NCI-H510A treated with DMSO at 0.1 percent for 48 hours (cell line): ENCODE measurements at places on chromosomes 6 and 20.

GRCh38 chr6:156597095-156597494, 180.1 kb upstream of the ARID1B start:
- DNase-seq, result no peak

GRCh38 chr6:130865793-130866192, 38.6 kb downstream of the SMLR1 start:
- no peak for DNase-seq

GRCh38 chr6:92109956-92110355, 1309.4 kb downstream of the EPHA7 start:
- DNase-seq, result no peak

- DNase-seq, result peak; percentile 38
Observed at GRCh38 chr6:21111093-21111725, 482.3 kb upstream of the SOX4 start.

DNA sequence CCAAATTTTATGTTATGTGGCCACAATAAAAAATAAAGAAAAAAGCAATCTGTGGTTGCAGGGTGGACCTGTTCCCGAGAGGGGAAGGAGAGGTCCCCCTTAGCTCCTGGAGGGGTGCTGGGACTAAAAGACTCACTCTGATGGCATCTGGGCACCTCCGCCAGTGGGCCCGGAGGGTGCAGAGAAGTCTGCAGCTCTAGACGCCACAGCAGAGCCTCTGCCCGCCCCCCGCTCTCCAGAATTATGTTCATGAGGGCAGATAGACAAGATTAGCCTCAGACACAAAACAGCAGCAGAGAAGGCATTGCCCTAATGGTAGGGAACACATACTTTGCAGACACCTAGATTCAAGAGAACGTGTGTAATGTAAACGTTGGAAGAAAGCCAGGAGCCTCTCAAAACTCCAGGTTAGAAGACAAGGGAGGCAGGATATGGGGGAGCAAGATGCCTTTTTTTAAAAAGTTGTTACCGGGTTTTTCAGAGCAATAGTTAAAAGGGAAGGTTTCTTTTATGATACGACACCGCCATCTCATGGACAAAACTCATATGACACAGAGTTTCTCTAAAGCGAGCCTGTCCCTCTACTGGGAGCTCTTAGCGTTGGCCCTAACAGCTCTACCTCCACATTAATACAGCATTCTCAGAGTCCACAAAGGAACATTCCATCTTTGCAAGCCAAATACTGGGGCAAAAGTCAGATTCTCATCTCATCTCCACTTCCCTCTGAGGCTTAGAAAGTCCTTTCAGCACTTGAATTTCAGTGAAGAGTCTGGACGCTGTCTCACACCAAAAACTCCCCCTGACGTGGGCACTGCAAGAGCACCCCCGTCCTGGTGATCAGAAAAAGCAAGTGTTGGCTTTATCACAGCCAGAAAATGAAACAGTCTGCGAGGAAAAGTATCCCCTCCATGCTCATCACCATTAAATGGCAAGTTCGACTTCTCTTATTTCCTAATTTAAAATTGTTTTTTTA, 47.2 kb downstream of the FOXF2 start:
- DNase-seq, result peak; percentile 20

DNA sequence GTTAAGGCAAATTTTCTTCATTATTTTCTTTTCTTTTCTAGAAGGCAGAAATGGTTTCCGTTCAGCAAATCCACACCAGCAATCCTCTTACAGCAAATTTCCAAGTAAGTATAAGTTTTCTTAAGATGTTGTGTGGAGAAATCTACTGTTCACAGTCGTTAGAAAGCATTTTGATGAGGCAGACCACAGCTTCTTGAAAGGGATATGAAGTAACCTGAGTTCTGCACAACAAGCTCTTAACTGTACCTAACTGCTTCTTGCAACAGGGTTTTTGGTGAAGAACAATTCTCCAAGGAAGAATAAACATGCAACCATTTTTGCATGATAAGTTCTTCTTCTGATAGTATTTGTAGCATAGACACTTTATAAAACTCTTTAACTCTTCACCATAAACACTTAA, 45.3 kb upstream of the STXBP5 start:
- no peak for DNase-seq

DNA sequence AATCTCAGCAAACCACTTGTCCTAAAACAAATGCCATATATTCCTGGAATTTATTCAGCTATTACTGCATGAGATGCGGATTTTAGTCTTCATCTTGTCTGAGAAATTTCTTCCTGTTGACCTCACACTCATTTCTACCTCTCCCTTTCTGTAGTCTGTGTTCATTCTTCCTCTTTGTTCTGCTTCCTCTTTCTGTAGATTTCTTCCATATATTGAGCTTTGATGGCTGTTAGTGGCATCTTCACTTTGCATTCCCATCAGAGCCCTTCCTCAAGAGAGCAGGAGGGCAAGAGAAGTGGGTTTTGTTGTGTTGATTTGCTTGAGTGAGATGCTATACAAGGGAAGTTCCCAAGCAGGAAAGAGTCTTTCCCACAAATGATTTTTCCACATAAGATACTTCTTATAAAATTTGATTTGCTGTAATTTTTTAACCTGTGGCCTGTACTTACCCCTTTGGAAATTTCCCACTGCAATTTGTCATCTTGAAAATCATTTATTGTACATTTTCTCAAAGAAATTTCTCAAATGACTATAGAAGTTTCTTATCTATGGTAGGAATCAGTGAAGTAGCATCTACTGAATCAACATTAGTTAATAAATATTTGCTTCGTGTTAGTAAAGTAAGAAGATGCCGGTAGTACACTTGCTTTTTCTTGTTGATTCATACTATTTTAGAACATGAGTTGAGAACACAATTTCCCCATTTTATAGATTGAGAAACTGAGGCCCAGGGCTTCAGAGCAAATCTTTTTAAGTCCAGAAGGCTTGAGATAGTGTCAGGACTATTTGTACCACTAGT, 43.8 kb downstream of the MAP3K4 start:
- no peak for DNase-seq

DNA sequence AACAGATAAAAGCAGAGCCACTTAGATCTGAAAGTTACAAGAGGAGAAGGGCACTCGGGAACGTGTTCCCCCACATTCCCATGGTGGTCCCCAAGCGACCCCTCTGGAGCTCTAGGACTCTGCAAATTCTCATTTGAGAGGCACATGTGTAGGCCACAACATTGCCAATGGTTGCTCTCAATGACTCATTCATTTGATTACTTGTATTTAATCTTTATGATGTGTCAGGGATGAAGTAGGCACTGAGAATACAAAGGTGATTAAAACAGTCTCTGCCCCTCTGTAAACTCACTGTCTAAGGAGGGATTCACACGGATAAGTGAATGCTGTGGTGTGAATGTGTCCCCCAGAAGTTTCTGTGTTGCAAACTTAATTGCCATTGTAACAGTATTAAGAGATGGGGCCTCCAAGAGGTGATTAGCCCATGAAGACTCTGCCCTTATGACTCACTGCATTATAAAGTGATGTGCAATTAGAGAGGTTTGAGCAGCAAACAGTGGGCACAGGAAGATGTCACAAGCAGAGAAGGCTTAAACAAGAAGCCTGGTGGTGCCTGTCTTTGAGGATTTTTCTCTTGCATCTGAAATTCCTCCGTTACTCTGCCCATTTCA, 34.0 kb upstream of the TRAM2 start:
- DNase-seq, result no peak

DNA sequence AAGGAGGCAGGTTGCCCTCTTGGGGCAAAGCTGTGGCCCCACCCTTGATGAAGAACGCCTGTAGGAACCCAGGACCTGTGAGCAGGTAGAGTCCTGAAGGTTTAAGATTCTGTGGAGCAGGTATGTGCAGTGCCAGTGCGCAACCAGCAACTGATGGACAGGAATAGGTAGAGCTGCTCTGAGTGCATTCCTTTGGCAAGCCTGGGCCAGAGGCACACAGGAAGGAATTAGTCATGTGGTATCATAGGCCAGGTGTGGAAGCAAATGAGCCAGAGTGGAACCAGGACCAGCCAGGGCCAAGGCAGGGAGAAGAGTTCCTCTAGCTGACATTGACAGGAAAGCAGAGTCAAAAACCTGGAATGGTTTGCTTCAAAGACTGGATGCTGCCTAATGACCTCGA, 1.4 kb upstream of the KHDC1 start:
- peak; percentile 2 for DNase-seq

DNA sequence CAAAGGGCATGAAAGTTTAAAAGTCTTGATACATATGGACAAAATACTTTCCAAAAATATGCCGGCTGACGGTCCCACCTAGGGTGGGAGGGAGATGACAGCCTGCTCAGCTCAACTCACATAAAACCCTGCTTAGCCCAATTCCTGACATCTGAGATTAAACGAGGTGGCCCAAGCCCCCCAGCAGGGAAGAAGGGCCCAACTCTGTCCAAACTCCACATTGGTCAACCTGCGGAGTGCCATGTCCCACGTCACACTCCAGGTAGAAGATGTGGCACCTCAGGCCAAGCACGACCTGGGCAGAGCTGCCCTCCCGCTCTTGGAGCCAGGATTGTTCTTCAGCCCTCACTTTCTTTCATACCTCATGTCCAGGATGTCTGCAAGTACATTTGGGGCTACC, 48.2 kb downstream of the FGD2 start:
- DNase-seq, result no peak

DNA sequence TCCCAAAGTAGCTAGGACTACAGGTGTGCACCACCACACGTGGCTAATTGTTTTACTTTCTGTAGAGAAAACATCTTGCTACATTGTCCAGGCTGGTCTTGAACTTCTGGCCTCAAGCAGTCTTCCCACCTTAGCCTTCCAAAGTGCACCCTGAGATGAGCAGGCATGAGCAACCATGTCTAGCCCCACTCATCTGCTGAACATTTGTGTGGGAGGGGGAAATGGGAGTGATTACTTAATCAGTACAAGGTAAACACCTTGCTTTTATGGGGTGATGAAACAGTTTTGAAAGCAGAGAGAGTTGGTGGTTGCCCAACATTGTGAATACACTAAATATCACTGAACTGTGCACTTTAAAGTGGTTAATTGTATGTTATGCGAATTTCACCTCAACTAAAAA, 5.3 kb downstream of the APMAP start:
- no peak for DNase-seq

DNA sequence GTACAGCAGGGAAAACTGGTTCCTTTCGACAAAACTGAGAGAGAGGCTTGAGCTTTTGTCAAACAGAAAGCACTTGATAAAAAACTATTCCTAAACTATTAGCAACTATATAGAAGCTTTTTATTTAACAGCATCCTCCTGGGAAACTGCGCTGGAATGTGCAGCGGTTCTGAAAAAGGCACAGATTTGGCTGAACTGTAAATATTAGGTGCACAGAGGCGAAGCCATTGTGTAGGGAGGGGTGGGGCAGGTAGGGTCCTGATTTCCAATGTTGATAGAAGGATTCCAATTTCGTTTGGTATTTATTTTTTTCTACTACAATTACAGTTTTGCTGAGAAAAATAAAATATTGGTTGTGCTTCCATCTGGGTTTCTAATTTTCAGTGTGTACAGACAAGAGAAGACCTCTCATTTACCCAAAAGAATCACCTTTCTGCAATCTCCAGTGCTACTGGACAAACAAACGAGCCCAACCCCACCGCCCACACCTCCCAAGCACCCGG, 698 bp upstream of the SH3BGRL2 start:
- no peak for DNase-seq

- DNase-seq, result no peak
Observed at GRCh38 chr20:59664421-59664941, 60.1 kb downstream of the PHACTR3 start.

DNA sequence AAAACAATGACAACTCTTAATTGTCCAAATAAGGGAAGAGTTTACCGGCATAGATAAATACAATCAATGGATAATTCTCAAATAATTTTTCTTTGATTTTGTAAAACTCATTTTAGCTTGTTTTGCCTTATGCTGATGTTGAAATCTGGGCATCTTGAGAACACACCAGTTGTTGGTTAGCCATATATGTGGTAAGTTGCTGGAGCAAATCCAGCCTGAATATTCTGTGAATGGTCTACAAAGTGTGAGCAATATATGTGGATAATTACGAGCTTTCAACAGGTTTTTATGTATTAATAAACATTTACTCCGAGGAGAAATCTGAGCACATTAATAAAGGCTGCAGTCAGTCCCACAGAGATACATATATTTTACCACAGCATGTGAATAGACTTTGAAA, 423.6 kb downstream of the BCKDHB start:
- no peak for DNase-seq

- DNase-seq, result no peak
Observed at GRCh38 chr6:4041480-4041879, 37.5 kb downstream of the FAM217A start.

DNA sequence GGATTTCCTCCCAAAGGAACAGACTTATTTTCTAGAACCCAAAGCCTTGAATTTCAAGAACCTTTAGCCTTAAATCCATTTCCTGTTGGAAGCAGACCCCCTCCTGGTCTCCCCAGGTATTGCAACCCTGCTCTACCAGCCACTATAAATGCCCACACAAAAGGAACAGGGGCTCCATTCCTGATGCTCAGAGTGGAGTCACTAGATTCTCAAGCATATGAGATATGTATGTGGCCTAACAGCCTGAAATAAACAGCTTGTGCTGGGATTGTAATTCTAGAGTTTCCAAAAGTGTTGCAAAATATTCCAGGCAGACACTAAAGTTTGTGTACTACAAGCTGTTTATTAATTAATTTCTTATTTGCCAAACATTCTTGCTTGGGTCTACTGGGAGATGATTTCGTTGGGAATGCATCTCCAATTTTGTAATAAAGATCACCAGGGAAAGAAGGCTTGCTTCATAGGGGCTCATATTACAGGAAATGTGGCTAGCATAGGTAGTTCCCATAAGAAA, 44.8 kb downstream of the RIPOR3 start:
- DNase-seq, result no peak

DNA sequence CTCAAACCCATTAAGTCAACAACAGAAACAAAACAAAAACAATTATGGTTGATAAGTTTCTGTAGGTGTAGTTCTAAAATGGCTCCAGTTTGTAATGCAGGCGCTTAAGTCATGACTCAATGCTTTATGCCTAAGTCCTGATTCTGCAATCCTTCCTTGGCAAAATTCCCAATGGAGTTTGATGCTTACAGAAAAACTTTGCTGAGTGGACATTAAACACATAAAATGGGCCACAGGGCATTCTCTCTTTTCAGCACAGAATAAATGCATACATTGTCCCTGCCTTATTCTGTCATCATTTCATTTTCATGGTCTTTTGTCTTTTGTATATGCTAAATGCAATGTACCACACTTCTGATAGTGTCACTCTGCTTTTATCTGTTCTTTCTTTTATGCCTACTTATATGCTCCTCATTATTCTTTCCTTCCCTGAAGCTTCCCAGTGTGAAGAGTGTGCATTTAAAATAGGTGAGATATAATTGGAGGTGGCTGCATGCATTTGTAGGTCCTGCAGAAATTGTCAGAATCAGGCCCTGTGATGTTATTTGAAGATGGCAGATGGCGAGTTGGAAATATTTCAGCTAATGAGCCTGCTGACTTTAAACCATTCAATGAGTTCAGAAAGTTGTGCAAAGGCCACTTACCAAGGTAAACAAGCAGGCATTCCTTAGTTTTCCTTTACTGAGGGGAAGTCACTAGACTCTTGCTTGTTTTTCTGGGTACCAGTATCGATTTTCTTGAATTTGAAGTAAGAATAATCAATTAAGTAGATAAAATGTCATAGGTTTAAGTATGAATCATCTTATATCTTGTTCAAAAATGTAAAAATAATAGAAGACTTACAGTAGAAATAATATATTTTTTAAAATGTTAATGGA, 313.1 kb downstream of the TRDN start:
- no peak for DNase-seq

- no peak for DNase-seq
Observed at GRCh38 chr6:163710532-163711470, 296.3 kb downstream of the QKI start.

GRCh38 chr6:130115036-130115435, 96.7 kb downstream of the L3MBTL3 start:
- no peak for DNase-seq

- no peak for DNase-seq
Observed at GRCh38 chr20:38167328-38167850, 2.3 kb upstream of the TGM2 start.
